Dermis microvascular lymphatic vessel endothelial cell (primary cell): ENCODE measurements at places on chromosomes 3 and 15. TPM values are rescaled to one million over a fixed set of nuclear protein-coding genes. Genes with fewer than 3 reads are reported as not detected.

Gene TMEM207
- total RNA-seq, result not detected in 2 replicates

Gene CPN2
- total RNA-seq, result not detected in 2 replicates

Gene ATP2B2
- not detected in 2 replicates for total RNA-seq

Gene CCDC9B
- 6.5 and 13.3 TPM in 2 replicates for total RNA-seq

Gene GOLGA8R
- total RNA-seq, result 0.25 and 0.26 TPM in 2 replicates

Gene FBLN2
- total RNA-seq, result 2.7 and 10.4 TPM in 2 replicates

Gene PXK
- 18.0 and 30.2 TPM in 2 replicates for total RNA-seq

Gene MITF
- total RNA-seq, result 3.0 and 5.7 TPM in 2 replicates

Gene OR5K2
- total RNA-seq, result not detected in 2 replicates

Gene SGO1
- total RNA-seq, result 1.8 and 3.7 TPM in 2 replicates

Gene RHCG
- not detected in 2 replicates for total RNA-seq

Gene SENP5
- 31.2 and 36.2 TPM in 2 replicates for total RNA-seq

Gene RPL39L
- total RNA-seq, result 17.7 and 24.9 TPM in 2 replicates

Gene PSTPIP1
- 0.13 and 0.25 TPM in 2 replicates for total RNA-seq

Gene DUOX1
- not detected in 2 replicates for total RNA-seq

Gene KBTBD13
- not detected in 2 replicates for total RNA-seq

Gene LRRC31
- not detected in 2 replicates for total RNA-seq

Gene LRRC34
- total RNA-seq, result 0.76 and 3.1 TPM in 2 replicates

Gene ARID3B
- total RNA-seq, result 1.8 and 3.2 TPM in 2 replicates

Gene SRGAP3
- total RNA-seq, result 1.0 and 2.3 TPM in 2 replicates

Gene CD200
- 3.2 and 11.8 TPM in 2 replicates for total RNA-seq

Gene PLSCR5
- not detected in 2 replicates for total RNA-seq

Gene PIGB
- 7.5 and 9.1 TPM in 2 replicates for total RNA-seq

Gene GRAMD1C
- total RNA-seq, result 16.6 and 20.9 TPM in 2 replicates

Gene CCR9
- not detected in 2 replicates for total RNA-seq

Gene ZMYND10
- under 0.01 and 0.25 TPM in 2 replicates for total RNA-seq

Gene STAC
- 0.63 and 2.1 TPM in 2 replicates for total RNA-seq

Gene KLF15
- 1.7 and 5.8 TPM in 2 replicates for total RNA-seq

Gene ATP13A5
- total RNA-seq, result not detected in 2 replicates

Gene SLCO2A1
- 1.2 and 8.0 TPM in 2 replicates for total RNA-seq

Gene CCR2
- total RNA-seq, result not detected in 2 replicates

Gene RPSA
- total RNA-seq, result 931 and 1,204 TPM in 2 replicates

Gene TOPBP1
- 24.6 and 24.9 TPM in 2 replicates for total RNA-seq

Gene EPHB1
- total RNA-seq, result 1.4 and 3.8 TPM in 2 replicates

Gene CRABP1
- not detected in 2 replicates for total RNA-seq

Gene ADAMTS17
- total RNA-seq, result under 0.01 and 0.13 TPM in 2 replicates

Gene PLSCR2
- total RNA-seq, result 0.13 TPM in 1 of 2 replicates, not detected in the other

Gene EDEM1
- total RNA-seq, result 14.5 and 20.4 TPM in 2 replicates

Gene KIF7
- total RNA-seq, result 0.64 and 1.0 TPM in 2 replicates

Gene CLDN18
- total RNA-seq, result not detected in 2 replicates

Gene RHOV
- total RNA-seq, result under 0.01 TPM in 1 of 2 replicates, not detected in the other

Gene PRKCD
- total RNA-seq, result 1.9 and 3.0 TPM in 2 replicates

Gene MAP1A
- total RNA-seq, result under 0.01 and 0.13 TPM in 2 replicates

Gene ADIPOQ
- not detected in 2 replicates for total RNA-seq

Gene TTC14
- total RNA-seq, result 17.2 and 22.1 TPM in 2 replicates

Gene ST8SIA2
- total RNA-seq, result 0.13 and 0.25 TPM in 2 replicates

Gene CKMT1A
- not detected in 2 replicates for total RNA-seq

Gene LINGO1
- total RNA-seq, result 0.13 TPM in 2 replicates

Gene SV2B
- total RNA-seq, result 0.64 and 2.0 TPM in 2 replicates

Gene PPARG
- total RNA-seq, result 56.0 and 58.8 TPM in 2 replicates

Gene GOLGA6B
- not detected in 2 replicates for total RNA-seq

Gene RETNLB
- total RNA-seq, result not detected in 2 replicates

Gene DUOXA2
- total RNA-seq, result not detected in 2 replicates
